ENCODE measurements at places on chromosomes 12 and 14.

DNA sequence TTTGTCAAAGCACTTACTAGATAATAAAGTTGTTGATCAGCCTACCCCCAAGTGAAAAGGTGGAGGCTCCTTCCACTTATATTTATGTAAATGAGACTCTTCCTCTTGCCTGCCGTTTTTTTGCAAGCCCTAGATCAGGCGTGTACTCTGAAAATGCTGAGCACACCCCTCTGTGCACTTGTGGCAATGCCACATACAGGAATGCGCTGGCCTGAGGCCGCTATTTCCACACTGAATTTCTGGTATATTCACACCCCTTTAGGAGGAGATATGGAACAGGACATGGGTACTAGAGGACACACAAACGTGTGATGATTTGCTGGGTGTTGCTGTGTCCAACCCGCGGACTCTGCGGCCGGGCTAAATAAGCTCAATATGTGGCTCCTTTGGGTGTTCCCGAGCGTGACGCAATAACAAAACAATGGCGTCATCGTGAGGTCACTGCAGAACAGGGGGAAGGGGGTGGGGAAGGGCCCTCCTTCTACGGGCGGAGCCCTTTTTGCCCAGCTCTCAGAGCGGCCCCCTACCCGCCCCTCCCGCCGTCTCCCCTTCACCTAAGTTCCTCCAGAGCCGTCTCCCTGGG, 554 bp upstream of the TSPAN31 start:
- peak; percentile 69 for DNase-seq

- DNase-seq = no peak
Observed at GRCh38 chr12:870378-870777, 79.1 kb downstream of the RAD52 start.

- DNase-seq = no peak
Observed at GRCh38 chr12:26929590-26929989, 8.2 kb downstream of the INTS13 start.

DNA sequence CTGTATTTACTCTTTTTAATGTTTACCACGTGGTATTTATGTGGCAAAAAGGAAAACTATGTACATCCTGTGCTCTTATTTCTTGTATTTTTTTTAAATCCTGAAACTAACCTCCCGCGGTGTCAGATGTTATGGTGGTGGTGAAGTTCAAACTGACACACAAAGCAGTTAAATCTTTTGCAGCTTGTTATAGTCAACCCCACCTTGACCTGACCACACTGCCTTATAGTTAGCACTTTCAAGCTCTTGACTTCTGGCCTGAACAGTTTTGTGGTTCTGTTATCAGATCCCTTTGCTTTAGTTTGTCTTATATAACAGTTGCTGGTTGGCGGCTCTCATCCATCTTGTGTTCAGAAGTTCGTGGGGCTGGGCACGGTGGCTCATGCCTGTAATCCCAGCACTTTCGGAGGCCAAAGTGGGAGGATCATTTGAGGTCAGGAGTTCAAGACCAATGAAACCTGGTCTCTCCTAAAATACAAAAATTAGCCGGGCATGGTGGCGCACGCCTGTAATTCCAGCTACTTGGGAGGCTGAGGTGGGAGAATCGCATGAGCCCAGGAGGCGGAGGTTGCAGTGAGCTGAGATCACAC, 2.1 kb downstream of the UNG start:
- no peak for DNase-seq

DNA sequence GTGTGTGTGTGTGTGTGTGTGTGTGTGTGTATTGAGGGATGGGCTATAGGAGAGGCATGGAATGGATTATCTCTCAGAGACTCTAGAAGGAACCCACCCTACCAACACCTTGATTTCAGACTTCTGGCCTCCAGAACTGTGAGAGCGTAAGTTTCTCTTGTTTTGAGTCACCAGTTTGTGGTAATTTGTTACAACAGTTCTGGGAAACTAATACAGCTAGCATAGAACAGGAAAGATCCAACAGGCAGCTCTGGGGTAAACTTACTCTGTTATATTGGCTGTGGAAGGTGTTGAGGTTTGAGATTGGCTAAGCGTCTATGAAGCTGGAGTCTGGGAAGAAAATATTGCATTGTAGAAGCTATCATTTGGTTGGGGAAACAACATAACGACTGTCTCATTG, 334.3 kb downstream of the AACS start:
- DNase-seq = no peak

DNA sequence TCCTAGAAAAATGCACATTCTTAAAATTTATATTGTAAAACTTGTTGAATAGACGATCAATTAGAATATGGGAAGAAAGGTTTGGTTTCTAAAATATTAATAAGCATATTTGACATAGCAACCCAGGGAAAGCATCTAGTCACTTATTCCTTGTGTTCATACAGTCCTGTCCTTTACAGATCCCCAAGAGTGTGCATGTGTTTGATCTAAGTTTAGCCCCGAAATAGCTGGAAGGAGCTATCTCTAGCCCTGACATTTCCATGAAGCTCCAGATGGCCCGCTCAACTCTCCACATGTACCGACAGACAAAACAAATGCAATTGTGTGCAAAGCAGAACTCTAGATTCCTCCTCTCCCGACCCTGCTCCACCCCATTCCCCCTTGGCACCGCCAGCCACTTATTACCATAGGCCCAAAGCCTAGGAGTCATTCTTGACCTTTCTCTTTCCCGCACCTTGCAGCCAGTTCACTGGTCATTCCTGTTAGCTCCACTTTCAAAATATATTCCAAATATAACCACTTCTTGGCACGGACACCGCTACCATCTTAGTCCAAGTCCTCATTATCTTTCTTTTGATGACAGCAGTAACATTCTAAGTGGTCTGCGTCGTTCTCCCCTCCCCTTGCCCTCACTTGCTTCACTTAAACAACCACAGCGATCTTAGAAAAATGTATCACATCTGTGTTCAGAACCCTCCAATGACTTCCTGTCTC, 45.4 kb upstream of the GZMB start:
- no peak for DNase-seq

- no peak for DNase-seq
Observed at GRCh38 chr12:107530701-107531100, 154.9 kb upstream of the PWP1 start.

DNA sequence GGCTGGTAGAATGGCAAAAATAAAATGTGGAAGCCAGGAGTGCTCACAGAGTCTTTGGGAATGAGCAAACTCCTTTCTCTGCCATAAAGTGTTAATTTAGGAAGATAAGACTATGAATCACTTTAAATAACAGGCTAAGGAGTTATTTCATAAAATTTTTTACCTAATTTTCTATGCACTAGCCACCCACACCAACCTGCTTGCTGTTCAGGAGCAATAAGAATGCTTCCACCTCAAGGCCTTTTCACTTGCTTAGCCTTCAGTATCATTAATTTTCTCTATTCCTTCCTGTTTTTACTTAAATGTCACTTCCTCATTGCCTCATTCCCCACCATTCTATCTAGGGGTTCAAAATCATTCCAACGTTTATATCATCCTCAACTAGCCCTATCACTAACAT, 326.8 kb downstream of the CCER1 start:
- no peak for DNase-seq
